ENCODE measurements at places on chromosomes 11 and 22. TPM values are rescaled to one million over a fixed set of nuclear protein-coding genes. Genes with fewer than 3 reads are reported as not detected.

- peak; percentile 77 for DNase-seq
- peaks cover 89% of the 10 kb centered on the region for H3K4me1 ChIP-seq
- H3K4me3 ChIP-seq, result peak overlapping the region; percentile 37
Measured at GRCh38 chr11:62555464-62556107, 9.0 kb upstream of the AHNAK start.

- no peak for DNase-seq
- no peak overlapping the region for H3K27ac ChIP-seq
Measured at GRCh38 chr11:67492801-67493547, 10.1 kb downstream of the AIP start.

GRCh38 chr11:5197536-5197935, 2.9 kb downstream of the OR51V1 start:
- DNase-seq, result no peak
- no peak overlapping the region for H3K27ac ChIP-seq
- H3K4me3 ChIP-seq, result no peak overlapping the region
- H3K27me3 ChIP-seq, result no peaks in the 10 kb centered on the region

DNA sequence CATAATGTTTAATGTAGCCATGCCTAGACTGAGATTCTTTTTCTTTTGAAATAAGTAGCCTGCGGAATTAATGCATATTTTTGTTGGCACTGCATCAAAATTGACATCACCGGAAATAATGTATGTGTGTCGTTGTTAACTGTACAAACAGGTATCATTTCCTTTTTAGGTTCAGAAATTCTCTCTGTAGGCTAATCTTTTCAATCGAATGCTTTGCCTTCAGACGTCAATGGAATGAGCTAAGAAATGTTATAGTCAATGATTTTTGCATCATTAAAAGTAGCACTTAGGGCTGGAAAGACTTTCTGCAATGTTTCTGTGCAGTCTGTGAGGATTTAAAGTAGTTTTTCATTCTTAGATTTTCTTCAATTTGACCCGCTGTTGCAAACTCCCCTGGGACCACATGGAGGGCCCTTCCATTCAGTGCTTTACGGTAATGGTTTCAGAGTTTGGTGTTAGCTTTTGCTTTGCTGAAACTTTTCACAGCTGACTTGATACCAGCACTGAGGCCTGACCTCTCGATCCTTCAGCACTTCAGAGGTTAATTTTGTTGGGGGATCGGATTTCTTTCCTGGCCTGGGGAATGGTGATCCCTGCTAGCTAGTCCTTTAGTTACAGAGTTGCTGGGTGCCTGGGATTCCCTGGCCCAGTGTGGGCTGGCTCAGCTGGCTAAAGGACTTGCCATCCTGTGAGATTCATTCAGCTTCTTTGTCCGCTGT, 137.8 kb downstream of the DBX1 start:
- H3K27ac ChIP-seq, result no peak overlapping the region
- no peaks in the 10 kb centered on the region for H3K36me3 ChIP-seq
- DNase-seq, result no peak
- no peak overlapping the region for H3K4me3 ChIP-seq

DNA sequence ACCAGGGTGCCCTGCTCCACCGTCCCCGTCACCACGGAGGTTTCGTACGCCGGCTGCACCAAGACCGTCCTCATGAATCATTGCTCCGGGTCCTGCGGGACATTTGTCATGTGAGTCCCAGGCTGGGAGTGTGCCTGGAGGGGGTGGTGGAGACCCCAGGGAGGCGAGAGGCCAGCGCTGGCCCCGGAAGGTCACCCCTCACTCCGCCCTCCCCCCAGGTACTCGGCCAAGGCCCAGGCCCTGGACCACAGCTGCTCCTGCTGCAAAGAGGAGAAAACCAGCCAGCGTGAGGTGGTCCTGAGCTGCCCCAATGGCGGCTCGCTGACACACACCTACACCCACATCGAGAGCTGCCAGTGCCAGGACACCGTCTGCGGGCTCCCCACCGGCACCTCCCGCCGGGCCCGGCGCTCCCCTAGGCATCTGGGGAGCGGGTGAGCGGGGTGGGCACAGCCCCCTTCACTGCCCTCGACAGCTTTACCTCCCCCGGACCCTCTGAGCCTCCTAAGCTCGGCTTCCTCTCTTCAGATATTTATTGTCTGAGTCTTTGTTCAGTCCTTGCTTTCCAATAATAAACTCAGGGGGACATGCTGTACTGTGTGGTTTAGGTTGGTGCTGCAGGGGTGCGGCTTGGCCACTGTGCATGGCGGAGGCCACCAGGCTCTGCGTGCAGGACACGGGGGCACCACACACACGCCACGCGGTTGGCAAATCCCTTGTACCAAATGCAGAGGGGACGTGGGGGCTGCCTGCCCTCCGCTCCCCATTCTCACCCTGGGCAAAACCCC, 35.4 kb downstream of the MUC2 start:
- peak; percentile 35 for DNase-seq
- no peaks in the 10 kb centered on the region for H3K36me3 ChIP-seq
- H3K4me1 ChIP-seq, result no peaks in the 10 kb centered on the region
- H3K4me3 ChIP-seq, result no peak overlapping the region
- H3K27ac ChIP-seq, result no peak overlapping the region

DNA sequence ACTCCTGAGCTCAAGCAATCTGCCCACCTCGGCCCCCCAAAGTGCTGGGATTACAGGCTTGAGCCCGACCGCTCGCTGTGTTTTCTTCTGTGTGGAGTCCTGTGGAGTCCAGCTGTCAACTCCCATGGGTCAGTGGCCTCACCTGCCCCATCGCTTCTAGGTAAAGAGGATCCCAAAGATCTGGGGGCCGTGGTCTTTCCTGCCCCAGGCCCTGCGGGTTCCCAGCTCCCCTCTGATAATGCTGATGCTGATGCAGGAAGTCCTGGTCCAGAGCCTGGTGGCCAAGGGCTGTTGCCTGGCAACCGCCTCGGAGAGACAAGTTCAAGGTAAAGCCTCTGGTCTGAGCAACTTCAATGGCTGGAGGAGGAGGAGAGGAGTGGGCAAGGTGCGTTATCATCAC, 9.6 kb downstream of the SSTR3 start:
- no peaks in the 10 kb centered on the region for H3K36me3 ChIP-seq
- H3K4me1 ChIP-seq, result peaks cover 13% of the 10 kb centered on the region
- peak; percentile 17 for DNase-seq
- H3K27ac ChIP-seq, result no peak overlapping the region
- H3K4me3 ChIP-seq, result no peak overlapping the region
- no peaks in the 10 kb centered on the region for H3K27me3 ChIP-seq

DNA sequence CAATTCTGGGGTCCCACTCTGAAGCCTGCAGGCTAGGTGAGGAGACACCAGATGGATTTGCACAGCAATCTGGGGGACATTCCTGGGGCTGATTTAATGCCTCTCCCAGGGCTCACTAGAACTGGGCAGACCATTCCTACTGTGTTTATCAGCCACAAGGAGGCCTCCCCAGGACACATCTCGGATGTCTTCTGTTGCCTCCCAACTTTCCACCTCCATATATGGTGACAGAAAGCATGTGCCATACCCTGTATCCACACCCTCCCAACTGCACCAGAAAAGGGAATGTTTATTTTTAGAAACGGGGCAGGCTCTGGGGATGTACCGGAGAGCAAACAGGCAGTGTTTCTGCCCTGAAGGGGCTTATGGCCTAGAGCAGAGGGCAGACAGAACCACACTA, 181.8 kb downstream of the CSNK2A3 start:
- no peak overlapping the region for H3K4me3 ChIP-seq
- H3K4me1 ChIP-seq, result no peaks in the 10 kb centered on the region
- H3K27ac ChIP-seq, result no peak overlapping the region
- H3K36me3 ChIP-seq, result no peaks in the 10 kb centered on the region

DNA sequence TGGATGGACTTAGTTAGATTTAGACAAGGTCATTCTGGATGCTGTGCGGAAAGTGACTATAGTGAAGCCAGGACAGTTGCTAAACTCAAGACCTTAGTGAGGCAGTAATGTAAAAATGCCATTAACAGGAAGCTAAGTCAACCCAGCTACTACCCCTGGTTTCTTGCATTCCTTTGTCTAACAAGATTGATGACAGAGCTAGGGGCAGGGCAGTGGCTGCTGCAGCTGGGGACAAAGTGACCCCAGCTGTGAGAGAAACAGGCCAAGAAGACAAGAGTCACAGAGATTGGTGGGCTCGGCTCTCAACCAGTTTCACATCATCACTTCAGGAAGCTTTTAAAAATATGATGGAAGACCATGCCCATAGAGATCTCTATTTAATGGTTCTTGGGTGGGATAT, 110.4 kb upstream of the POU2AF2 start:
- no peaks in the 10 kb centered on the region for H3K36me3 ChIP-seq
- H3K27me3 ChIP-seq, result no peaks in the 10 kb centered on the region
- no peak for DNase-seq
- no peaks in the 10 kb centered on the region for H3K4me1 ChIP-seq
- no peak overlapping the region for H3K4me3 ChIP-seq

Gene GLB1L3
- total RNA-seq, result 0.27 TPM

Gene C11orf54
- 50.2 TPM for total RNA-seq

Gene TRMT112
- 178 TPM for total RNA-seq

Gene DUSP8
- total RNA-seq, result 8.9 TPM

Gene KRTAP5-1
- not detected for total RNA-seq

Gene RASSF10
- 4.3 TPM for total RNA-seq

Gene FXYD6
- 61.2 TPM for total RNA-seq

Gene SCGB1A1
- total RNA-seq, result 3,364 TPM
